Sciatic nerve (tissue), 2 donors: ENCODE measurements at places on chromosomes 6 and 20. TPM values are rescaled to one million over a fixed set of nuclear protein-coding genes. Genes with fewer than 3 reads are reported as not detected.

GRCh38 chr6:136950436-136951126 is 28.5 kb downstream of the SLC35D3 start:
- DNase-seq, result no peak

The LY6G6F gene
- total RNA-seq, result not detected

DNA sequence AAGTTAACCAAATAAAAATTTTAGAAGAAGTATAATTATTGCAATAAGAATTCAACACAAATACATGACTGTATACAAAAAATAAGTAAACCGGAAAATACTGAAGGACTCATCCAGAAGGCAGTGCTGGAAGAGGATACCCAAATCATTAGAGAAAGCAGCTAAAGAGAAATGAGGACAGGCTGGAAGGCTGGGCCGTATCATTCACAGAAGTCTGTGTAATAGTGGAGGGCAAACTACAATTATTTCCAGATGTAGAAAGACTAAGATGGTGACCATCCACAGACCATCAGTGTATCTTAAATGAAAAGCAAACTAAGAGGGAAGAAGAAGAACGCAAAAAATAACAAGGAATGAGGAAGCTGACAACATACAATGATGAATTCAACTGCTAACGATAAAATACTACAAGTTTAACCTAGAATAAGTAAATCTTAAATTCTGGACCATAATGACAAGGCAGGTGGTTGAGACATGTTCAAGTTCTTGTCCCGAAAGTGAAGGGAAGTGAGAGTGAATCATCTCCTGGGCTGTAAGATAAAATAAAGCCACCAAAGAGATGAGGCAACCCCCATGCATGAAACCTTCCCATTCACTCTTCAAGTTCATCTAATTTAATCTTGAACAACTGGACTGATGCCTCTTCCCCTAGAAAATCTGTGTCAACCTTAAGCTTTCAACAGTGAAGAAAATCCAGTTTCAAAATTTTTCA is 71.5 kb downstream of the SLC23A2 start:
- DNase-seq, result no peak

DNA sequence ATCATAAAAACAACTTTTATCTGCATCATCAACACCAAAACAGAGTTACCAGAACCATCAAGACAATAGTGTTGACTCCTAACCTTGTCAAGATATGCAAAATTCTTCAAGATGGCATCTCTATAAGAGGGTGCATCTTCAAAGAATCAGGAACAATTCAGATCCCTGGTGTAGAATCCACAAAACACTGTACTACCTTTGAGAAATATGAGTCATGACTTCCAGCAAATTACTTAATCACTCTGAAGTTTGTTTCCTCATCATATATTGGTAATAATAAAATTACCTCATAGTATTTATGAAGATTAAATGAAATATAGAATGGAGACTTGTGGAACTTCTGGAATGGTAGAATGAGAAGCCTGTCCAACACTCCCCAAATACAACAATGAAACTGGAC is 221.3 kb upstream of the SUPT3H start:
- DNase-seq, result no peak
